ENCODE measurements at places on chromosomes 4 and X. TPM values are rescaled to one million over a fixed set of nuclear protein-coding genes. Genes with fewer than 3 reads are reported as not detected.

MAGEB10 gene
- not detected for total RNA-seq

ESX1 gene
- not detected for total RNA-seq

L1CAM gene
- 98.1 TPM for total RNA-seq

CENPC gene
- 34.9 TPM for total RNA-seq

NPY2R gene
- 1.2 TPM for total RNA-seq

TMEM271 gene
- total RNA-seq, result 23.6 TPM

SPANXC gene
- not detected for total RNA-seq

AKAP14 gene
- total RNA-seq, result 1.4 TPM

SSX4B gene
- not detected for total RNA-seq

PRIMPOL gene
- 43.8 TPM for total RNA-seq

WDR17 gene
- 80.5 TPM for total RNA-seq

LEF1 gene
- total RNA-seq, result 6.9 TPM

DRP2 gene
- 4.2 TPM for total RNA-seq

GALNTL6 gene
- total RNA-seq, result 10.0 TPM

VCX gene
- total RNA-seq, result not detected

TMPRSS11A gene
- total RNA-seq, result not detected

PLXNB3 gene
- 0.47 TPM for total RNA-seq

OGT gene
- 248 TPM for total RNA-seq

DRD5 gene
- total RNA-seq, result 0.94 TPM

HTN1 gene
- total RNA-seq, result not detected

ZRSR2 gene
- 7.0 TPM for total RNA-seq

DUX4 gene
- not detected for total RNA-seq

PRR32 gene
- total RNA-seq, result not detected

DDX53 gene
- not detected for total RNA-seq

ZNF185 gene
- 2.3 TPM for total RNA-seq

TTC29 gene
- 0.78 TPM for total RNA-seq

NIPAL1 gene
- 0.94 TPM for total RNA-seq

HS6ST2 gene
- total RNA-seq, result 5.0 TPM

TMEM150C gene
- 90.0 TPM for total RNA-seq

RTL9 gene
- 0.16 TPM for total RNA-seq

CSAG1 gene
- total RNA-seq, result not detected

FHDC1 gene
- total RNA-seq, result 3.3 TPM

UGT2B28 gene
- not detected for total RNA-seq

DUSP9 gene
- total RNA-seq, result 1.7 TPM

GIMD1 gene
- total RNA-seq, result not detected

SULT1E1 gene
- total RNA-seq, result 8.4 TPM

CYP4V2 gene
- total RNA-seq, result 7.2 TPM

PPP1R2C gene
- not detected for total RNA-seq

RAB39B gene
- total RNA-seq, result 28.2 TPM

SEL1L3 gene
- total RNA-seq, result 92.3 TPM

DCAF4L1 gene
- under 0.01 TPM for total RNA-seq

ARAP2 gene
- 91.2 TPM for total RNA-seq

PPBP gene
- 5.9 TPM for total RNA-seq

HSFX4 gene
- total RNA-seq, result not detected

ZNF718 gene
- 22.8 TPM for total RNA-seq

OTC gene
- total RNA-seq, result 0.31 TPM

ZFYVE28 gene
- 3.7 TPM for total RNA-seq

PABPC1L2A gene
- 0.78 TPM for total RNA-seq

GPRIN3 gene
- 31.2 TPM for total RNA-seq

HPSE gene
- 1.6 TPM for total RNA-seq

FAM236B gene
- total RNA-seq, result not detected

SPARCL1 gene
- total RNA-seq, result 54.9 TPM

UPF3B gene
- total RNA-seq, result 3.0 TPM

SSX2 gene
- total RNA-seq, result not detected

POU3F4 gene
- 12.6 TPM for total RNA-seq

CT45A2 gene
- not detected for total RNA-seq
